Activated CD8-positive, alpha-beta memory T cell treated with anti-CD3 and anti-CD28 coated beads for 1 hour (primary cell): ENCODE measurements at places on chromosomes 5 and 9.
A peak's percentile ranks its signal among the peaks of the same experiment; 100 is the strongest.

DNA sequence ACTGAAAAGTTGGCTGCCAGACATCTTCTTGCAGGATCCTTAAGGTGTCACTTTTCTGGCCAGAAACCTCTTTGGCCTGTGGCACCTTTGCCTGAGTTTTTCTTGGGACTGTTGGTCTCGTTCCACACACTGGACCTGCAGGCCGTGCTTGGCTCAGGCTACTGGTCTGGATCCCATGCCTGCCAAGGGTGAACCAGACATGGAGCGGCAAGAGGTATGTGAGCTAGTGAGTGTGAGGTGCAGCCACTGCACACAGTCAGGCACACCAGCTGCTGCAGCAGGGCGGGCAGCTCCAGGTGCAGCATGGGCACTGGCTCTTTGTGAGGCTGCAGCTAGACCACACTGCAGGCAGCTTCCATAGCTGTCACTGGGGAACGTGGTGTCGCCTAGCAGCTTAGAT, 47.9 kb downstream of the NDUFAF2 start:
- no peak for DNase-seq

DNA sequence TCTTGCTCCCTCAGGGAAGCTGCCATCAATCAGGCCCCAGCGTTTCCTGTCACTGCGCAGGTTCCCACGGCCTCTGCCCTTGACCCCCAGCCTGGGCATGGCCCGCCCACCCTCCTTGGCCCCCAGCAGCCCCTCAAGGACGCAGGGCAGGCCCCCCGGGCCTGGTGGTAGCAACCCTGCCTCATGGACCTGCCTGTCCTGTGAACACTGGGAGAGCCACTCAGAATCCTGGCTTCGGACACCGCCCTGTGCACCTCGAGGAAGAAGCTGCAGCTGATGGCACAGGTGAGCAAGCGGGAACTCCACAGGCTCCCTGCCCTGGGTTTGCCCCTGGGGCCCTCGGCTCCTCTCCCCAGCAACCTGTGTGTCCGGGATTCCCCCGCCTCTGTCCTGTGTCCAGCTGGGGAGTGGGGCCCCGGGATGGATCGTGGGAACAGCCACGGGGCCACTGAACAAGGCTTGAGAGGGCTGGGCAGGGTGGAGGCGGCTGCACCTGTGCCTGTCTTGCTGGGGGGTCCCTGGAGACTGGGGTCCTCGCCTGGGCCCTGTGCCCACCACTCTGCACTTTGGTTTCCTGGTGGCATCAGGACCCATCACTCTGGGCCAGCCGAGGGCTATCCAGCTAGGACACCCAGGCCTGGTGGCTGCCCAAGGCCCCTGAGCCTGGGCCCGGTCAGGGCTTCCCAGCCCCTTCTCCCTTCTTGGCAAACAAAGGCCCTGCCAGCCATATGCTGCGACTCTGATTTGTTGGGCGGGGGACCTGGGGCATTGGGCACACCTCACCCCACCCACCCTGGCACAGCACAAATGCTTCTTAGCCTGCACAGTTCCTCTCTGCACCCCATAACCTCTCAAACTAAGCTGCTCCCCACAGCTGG, 33.5 kb upstream of the EGFL7 start:
- DNase-seq, result no peak

DNA sequence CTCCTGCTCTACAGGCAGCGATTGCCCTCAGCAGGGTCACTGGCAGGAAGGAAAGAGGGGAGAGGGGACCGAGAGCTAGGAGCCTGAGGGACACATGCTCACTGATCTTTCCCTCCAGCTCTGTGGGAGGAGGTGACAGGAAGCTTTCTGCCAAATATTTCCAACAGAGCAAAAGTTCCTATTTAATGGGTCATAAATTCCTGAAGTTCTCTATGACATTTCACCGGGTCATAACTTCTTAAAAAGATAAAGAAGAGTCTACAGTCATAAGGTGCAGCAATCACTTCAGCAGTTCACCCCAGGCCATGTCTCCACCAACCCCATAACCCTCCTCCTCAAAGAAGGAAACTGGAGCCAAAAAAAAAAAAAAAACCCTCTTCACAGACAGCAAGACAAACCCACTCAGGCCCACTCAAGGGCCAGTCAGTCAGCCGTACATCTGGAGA, 481.1 kb downstream of the NR2F1-AS1 start:
- DNase-seq, result no peak

GRCh38 chr5:55591686-55592085, 56.9 kb upstream of the PLPP1 start:
- DNase-seq, result no peak

GRCh38 chr9:7376833-7377232, 422.7 kb downstream of the DMAC1 start:
- no peak for DNase-seq

DNA sequence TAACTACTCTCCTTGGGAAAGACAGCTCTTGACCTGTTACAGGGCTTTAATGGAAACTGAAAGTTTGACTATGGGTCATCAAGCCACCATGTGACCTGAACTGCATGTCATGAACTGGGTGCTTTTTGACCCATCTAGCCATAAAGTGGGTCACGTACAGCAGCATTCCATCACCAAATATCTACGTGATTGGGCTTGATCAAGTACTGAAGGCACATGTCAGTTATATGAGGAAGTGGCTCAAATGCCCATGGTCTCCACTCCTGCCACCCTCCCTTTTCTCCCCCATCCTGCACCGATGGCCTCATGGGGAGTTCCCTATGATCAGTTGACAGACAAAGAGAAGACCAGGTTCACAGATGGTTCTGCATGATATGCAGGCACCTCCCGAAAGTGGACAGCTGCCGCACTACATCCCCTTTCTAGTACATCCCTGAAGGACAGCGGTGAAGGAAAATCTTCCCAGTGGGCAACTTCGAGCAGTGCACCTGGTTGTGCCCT, 7.3 kb upstream of the FCN1 start:
- no peak for DNase-seq

DNA sequence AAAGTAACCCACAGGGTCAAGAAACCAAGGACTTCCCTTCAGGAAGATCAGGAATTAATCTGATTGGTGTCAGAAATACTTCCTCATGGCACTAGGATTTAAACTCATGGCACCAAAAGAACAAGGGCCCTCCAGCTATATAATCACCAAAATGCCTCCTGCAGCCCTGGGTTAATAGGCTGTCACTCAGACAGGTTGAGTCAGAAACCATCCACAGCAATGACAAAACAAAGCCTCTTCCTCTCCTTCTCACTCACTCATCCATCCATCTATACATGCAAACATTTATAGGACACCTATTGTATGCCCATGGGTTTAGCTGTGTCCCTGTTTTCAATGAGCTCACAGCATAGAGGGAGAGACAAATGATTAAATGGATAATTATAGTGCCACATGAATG, 62.5 kb upstream of the SPOCK1 start:
- DNase-seq, result no peak

DNA sequence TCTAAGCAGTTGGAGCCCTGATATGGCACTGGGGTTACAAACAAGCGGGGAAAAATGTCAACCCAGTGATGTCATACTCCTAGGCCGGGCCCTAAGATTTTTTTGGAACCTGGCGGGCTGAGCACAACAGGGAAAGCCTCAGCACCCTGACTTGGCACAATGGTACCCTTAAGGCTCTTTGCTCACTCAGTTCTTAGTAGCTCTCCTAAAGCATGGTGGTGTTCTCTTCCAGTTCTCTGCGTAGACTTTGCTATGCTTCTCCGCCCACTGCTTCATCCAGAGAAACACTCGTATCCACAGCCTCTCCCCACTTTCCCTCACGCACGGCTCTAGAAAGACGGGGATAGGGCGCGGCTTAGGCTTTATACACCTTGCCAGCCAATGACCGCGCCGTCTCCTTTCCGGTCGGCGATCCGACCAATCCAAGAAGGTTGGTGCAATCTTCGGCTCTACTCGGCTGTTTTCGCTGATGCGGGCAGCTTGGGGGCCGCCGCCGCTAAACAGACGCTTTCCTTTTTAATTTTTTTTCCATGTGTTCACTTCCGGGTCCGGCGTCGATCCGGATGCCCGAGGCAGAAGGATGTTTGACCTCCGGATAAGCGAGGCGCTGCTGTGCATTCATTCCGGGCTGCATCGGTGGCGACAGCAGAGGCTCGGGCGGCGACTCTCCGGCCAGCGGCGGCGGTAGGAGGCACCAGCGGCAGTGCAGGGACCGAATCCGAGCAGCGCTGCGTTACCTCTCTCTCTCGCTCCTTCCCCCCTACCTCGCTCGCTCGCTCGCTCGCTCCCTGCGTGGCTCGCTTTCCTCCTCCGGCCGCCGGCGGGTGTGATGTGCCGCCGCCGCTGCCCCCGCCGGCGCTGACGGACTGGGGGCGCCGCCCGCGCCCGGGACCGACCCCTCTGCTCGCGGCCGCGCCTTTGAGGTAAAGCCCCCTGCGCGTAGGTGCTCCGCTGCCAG, at the start of gene CSNK1G3:
Gene CSNK1G3, plus strand, starts transcription at position 530 of the 958 bp plus-strand sequence. CDS start 33,487 bp downstream, outside the sequence.
- DNase-seq, result peak; percentile 77

DNA sequence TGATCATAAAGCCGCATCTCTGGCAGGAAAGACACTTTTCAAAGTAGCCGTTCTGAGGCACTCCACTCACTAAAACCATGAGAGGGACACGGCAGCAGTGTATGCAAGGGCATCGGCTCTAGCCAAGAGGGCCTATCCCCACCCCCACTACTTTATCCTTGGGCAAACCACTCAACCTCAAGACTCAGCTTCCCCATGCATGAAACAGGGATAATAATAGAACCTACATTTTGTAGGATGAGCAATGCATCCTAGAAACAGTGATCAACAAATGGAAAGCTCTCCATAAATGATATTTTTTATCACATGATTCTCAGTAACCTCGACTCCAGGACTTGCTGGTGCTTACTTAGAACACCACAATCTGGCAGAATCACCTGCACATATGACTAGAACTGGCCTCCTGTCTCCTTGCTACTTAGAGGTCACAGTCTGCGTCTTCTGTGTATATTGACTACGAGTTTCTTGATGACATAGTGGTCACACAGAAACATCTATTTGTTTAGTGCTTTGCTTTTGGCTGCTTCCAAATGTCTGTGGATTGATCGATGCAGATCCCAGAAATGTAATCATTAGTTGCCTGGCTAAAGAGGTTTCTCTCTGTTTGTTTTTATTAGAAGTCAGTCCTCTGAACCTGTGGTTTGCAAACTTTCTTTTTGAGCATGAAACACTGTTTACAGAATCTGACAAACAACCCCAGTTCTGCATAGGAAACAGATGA, 102.1 kb downstream of the LHFPL2 start:
- no peak for DNase-seq

GRCh38 chr5:133225671-133226152, 173.9 kb downstream of the HSPA4 start:
- DNase-seq, result no peak

GRCh38 chr9:116187570-116188170, 34.1 kb downstream of the PAPPA start:
- no peak for DNase-seq

- peak; percentile 14 for DNase-seq
These were observed 185.9 kb downstream of the ERCC6L2 start for GRCh38 chr9:96061293-96061987.

GRCh38 chr5:9533562-9534364, 12.1 kb downstream of the SEMA5A start:
- DNase-seq, result no peak

DNA sequence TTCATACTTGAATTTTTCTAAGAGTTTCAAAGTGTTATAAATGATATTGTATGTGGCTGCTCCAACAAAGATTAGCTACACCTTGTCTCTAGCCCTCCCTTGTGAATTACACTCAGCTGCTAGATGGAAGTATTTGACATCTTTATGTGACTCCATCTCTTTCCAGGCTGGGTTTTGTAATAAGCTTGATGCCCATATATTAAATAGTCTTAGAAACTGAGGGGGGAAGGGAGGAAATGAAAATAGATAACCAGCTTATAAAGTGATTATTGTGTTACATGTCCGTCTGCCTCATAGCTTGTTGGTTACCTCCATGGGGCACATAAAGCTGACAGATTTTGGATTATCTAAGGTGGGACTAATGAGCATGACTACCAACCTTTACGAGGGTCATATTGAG, 63.4 kb downstream of the CD180 start:
- no peak for DNase-seq

GRCh38 chr9:111601237-111602018, 2.0 kb upstream of the PTGR1 start:
- no peak for DNase-seq

DNA sequence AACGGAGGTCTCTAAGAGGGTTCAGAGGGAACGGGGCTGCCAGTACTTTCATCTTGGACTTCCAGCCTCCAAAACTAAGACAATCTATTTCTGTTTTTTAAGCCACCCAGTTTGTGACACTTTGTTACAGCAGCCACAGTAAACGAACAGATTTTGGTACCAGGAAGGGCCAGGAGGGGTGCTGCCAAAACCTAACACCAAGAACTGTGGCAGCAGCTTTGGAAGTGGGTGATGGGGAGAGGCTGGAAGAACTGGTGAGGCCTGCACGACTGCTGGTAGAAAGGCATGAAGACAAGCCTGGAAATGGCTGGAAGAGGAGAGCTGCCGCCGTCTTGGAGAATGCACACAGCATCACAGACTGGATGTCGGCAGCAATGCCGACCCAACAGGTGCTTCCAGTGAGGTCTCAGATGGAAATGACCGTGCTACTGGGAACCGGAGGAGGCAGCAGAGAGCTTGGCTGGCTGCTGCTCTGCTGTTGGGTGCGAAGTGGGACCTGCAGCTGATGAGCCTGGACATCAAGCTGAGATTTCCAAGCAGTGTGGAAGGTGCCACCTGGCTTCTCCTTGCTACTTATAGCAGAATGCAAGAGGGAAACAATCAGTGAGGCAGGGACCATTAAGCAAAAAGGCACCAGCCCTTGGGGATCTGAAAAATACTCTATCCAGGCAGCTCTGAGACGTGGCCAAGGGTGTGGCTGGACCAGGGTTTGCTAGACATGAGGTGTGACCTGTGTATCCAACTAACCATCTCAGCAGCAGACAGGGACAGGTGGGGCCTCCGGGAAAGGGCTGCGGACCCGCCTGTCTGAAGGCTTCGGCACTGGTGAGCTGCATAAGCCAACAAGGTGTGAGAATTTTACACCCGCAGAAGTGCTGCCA, 4.7 kb upstream of the TMEM210 start:
- DNase-seq, result no peak

- no peak for DNase-seq
These were observed 362.0 kb downstream of the PRELID2 start for GRCh38 chr5:145473042-145473642.

GRCh38 chr9:14692470-14693250, 572 bp downstream of the ZDHHC21 start:
- DNase-seq, result no peak

DNA sequence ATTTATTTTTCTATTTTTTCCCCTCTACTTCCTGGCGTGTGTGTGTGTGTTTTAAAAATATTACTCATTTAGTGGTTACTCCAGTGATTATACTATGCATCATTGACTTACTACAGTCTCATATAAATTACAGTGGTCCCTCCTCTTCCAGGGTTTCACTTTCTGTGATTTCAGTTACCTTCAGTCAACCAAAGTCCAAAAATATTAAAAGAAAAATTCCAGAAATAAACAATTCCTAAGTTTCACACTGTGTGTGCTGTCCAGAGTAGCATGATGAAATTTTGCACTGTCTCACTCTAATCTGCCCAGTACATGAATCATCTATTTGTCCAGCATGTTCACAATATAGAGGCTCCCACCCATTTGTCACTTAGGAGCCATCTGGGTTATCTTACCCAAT, 47.4 kb upstream of the CCDC112 start:
- DNase-seq, result no peak
